ENCODE measurements at places on chromosomes 5 and 9.
A peak's percentile ranks its signal among the peaks of the same experiment; 100 is the strongest.

- DNase-seq = no peak
Observed at GRCh38 chr9:129972816-129973215, 70.2 kb downstream of the FNBP1 start.

DNA sequence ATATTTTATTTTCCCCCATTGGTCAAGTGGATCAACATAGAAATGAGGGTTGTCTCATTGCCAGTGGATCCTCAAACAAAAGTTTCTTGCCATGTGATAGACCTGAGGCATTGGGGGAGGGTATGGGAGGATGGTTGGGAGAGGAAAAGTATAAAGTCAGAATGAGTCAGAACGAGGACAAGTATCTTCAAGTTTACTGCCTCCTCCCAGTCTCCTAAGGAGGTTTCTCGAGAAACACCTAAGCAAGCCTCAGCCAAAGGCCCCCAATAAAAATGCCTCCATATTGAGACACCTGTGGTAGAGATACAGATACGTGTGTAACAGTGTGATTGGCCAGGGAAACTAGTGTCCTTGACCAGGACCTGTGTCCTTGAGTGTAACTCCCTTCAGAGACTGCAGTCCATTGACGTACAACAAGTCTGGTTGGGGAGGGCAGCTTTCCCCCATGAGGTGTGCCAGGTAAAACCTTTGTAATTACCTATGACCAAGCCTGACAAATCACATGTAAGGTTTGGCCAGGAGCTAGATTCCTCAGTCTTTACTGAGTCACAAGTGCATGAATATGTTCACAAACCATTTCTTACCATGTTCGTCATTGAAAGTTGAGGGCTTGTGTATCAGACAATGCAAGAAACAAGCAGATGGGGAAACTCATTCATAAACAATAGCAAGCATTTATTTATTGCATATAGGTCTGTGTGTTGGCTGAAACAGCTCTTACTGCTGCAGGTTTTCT lies 198.6 kb upstream of the SH3GL2 start:
- no peak for DNase-seq

DNA sequence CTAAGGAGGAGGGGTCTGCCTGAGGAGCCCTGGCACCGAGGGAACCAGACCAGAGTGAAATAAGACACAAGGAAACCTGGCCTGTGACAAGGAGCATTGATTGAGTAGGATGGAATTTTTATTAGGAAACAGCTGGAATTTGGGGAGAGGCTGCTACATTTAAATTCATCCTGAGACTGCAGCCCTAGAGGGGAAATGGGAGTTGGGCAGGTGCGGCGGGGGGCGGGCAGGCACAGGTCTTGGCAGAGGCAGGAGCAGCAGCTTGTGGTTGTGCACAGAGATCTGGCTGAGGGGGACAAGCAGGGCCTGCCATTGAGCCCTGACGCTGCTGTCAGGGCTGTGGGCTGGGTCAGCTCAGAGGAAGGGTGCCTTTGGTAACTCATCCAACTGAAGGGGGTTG lies 71.6 kb downstream of the PCDH1 start:
- no peak for DNase-seq

DNA sequence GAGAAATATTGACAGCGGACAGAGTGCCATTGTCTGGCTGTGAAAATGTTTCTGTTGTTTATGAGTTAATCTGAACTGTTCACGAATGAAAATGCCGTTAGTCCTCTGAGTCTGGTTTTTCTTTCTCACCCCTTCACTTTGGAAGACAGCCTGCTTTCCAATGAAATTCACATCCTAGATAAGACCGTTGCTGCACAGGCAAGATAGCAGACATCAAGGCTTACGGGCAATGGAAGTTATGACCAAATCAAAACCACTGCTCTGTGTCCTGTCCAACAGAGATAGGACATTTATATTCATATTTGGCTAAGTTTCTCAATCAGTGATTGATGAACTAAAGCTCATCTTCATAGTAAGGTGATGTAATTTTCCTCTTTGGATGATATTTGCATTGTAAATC lies 180.0 kb upstream of the DMAC1 start:
- DNase-seq = no peak

DNA sequence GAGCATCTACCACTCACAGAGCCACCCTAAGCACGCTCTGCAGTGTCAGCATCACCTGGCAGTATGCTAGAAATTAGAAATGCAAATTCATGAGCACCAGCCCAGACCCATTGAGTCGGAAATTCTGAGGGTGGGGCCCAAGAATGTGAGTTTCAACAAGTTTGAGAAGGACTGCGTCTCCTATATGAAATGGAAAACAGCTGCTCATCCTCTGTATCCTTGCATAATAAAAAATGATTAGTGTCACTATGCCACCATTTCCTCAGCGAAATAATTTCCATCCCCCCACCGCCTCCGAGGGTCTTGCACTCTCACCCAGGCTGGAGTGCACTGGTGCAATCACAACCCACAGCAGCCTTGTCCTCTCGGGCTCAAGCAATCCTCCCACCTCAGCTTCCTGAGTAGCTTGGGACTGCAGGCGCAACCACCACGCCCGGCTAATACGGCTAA lies 1.3 kb upstream of the IQGAP2 start:
- no peak for DNase-seq

GRCh38 chr5:135271533-135272310 lies 127.3 kb downstream of the MACROH2A1 start:
- peak; percentile 68 for DNase-seq

- no peak for DNase-seq
Observed at GRCh38 chr5:19751326-19751725, 236.7 kb downstream of the CDH18 start.

- DNase-seq = peak; percentile 28
Observed at GRCh38 chr9:108039493-108039892, 549.9 kb upstream of the KLF4 start.

DNA sequence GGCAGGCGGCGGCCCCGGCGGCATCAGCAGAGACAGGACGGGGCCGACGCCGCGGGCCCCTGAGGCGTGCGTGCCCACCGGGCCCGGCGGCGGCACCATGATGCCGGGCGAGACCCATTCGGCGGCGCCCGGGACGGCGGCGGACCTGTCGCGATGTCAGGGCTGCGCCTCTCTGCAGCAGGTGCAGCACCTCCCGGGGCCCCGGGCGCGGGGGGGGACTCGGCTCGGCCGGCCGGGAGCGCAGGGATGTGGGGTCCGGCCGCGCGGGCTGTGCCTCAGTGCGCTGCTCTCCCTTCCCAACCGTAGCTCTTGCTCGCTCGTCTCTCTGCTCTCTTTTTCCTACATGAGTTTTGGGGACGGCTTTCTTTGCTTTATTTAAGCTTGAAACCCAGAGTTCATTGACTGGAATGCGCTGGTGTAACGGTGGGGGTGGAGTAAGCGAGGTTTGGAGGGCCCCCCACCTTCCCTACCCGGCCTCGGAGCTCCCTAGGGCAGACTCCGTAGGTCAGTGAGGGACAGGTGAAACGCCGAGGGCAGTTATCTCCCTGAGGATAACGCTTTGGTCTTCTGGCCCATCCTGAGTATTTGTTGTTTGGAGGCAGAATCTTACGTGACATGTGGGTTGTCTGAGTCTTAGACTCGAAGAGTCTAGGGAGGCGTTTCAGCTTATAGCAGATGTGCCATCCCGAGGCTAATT lies 490 bp downstream of the ICE1 start:
- no peak for DNase-seq

DNA sequence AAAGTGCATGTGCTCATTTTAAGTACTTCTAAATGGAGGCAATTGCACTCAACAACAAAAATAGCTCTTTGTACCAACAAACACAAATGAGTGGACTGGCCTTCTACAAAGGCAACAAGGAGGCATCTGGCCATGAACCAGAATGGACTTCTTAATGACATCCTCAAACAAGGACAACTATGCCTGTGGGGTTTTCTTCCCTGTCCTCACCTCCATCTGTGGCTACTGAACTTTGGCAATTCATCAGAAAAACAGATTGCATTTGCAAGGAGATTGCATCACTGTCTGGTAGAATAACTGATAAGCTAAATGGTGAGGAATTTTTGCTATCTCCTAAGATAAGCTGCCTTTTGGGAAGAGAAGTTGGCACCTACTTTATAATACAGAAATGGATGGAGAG lies 447.3 kb upstream of the CCNG1 start:
- no peak for DNase-seq

- DNase-seq = peak; percentile 67
Observed at GRCh38 chr9:79013715-79014610, 557.8 kb upstream of the TLE4 start.

DNA sequence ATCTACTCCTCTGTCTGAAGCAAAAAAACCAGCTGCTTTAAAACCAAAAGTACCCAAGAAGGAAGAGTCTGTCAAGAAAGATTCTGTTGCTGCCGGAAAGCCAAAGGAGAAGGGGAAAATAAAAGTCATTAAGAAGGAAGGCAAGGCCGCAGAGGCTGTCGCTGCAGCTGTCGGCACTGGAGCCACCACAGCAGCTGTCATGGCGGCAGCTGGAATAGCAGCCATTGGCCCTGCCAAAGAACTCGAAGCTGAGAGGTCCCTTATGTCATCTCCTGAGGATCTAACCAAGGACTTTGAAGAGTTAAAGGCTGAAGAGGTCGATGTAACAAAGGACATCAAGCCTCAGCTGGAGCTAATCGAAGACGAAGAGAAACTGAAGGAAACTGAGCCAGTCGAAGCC lies 88.3 kb downstream of the MAP1B start:
- DNase-seq = no peak

- no peak for DNase-seq
Observed at GRCh38 chr5:168784454-168784853, 205.3 kb upstream of the PANK3 start.

GRCh38 chr5:61467766-61468482 lies 135.9 kb downstream of the ZSWIM6 start:
- peak; percentile 84 for DNase-seq
